H1 (cell line): ENCODE measurements at places on chromosomes 5 and 9.

- no peak for DNase-seq
These were observed 26.3 kb upstream of the GALNT10 start for GRCh38 chr5:154164249-154164581.

DNA sequence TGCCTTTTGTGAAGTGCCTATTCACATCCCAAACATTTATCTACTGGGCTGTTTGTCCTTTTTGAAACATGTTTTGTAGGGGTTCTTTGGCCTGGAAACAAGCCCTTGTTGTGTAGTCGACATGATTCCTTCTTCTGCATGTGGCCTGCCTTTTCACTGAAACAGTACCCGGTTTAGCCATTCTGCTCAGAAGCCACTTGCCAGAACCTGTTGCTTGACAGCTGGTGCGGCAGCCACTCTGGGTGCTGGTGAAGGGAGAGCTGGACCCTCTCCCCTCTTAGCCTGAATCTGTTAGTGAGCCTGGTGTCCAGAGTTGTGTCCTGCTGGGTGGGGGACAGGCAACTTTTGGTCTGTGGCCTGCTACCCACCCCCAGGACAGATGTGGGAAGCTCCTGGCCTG lies 128.8 kb upstream of the CACNA1B start:
- no peak for DNase-seq

DNA sequence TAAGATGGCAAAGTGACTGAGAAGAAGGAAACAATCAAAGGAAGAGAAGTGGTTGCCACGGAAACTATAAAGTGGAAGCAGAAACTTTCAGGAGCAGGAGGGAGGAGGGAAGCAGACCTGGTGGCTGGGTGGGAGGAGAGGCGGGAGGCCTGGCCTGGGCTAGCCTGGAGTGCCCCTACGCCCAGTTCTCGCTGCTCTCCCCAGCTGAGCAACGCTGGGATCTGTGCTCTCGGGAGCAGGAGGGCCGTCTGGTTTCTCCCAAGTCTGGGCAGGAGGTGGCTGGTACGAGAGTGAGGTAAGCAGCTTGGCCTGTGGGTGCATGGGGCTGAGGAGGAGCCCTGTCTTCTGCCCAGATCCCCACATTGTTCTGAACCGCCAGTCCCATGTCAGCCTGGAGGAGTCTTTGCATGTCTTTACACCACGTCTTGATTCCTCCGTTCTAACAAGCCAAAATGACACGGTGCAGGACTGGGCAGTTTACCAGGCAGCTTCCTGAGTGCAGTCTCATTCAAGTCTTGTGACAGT lies 15.0 kb upstream of the DAB2IP start:
- no peak for DNase-seq

- no peak for DNase-seq
These were observed 21.0 kb upstream of the C9orf40 start for GRCh38 chr9:74973714-74974113.

GRCh38 chr5:61423487-61424145 lies 91.6 kb downstream of the ZSWIM6 start:
- DNase-seq: no peak

DNA sequence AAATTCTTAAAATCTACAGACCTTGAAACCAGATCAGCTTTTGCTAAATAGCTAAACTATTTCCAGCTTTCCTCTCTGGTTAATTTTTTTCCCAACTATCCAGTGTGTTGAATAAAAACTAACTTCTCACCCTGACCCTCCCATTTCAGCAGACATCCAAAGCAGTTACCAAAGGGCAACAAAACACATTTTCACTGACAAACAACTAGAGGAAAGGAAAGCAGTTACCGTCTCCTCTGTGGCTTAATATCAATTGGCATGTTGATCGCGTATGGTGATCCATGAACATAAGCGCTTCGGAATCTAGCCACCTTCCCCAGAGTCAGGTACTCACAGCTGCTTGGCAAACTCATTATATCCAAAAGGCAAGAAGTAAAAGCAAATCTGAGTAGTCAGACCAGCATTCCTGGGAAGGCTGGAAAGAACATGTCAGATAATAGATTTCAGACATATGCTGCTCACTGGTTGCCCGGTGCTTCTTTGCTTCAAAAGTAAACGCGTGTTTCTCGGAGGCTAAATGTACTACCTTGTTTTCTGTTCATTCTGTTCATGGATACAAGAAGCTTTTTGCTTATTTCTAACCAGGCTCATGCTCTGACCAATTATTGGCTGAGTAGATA lies 463.4 kb downstream of the PDE4D start:
- no peak for DNase-seq

DNA sequence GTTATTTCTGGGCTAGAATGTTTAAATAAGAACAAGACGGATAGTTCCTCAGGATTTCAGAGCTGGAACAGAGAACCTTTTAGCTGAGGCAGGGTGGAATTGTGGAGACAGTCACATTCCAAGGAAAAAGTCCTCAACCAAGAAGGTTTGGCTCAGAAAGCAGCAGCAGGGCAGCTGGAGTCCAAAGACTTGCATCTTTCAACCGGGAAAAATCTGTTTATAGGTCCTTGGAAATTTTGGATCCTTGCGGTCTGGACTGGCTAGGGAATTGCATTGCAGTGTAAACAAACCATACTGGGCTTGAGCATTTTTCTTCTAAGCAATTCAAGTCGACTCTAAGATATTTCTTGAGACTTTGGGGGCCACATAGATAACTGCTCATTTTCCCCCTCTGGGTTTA lies 40.8 kb upstream of the HMHB1 start:
- DNase-seq: no peak

GRCh38 chr5:177339107-177339638 lies 12.3 kb downstream of the LMAN2 start:
- DNase-seq: no peak

DNA sequence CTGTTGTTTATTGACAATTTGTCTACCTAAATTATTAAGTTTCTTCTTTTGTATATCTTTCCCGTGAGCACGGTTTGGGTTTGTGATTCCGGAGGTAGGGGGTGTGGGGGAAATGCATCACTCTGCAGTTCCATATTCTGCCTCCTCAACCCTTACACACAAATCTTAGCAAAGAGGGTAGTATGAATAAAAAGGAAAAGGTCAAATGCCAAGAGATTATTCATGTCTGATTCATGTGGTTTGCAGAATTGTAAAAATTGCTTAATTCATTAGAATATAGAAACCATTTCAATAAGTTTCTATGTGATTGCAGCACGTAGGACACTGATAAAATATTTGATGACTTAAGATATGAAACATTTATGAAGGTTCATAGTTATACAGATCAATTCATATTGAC lies 601.9 kb downstream of the SEMA5A start:
- DNase-seq: no peak

- no peak for DNase-seq
These were observed 67.4 kb downstream of the FBN2 start for GRCh38 chr5:128470663-128471062.

DNA sequence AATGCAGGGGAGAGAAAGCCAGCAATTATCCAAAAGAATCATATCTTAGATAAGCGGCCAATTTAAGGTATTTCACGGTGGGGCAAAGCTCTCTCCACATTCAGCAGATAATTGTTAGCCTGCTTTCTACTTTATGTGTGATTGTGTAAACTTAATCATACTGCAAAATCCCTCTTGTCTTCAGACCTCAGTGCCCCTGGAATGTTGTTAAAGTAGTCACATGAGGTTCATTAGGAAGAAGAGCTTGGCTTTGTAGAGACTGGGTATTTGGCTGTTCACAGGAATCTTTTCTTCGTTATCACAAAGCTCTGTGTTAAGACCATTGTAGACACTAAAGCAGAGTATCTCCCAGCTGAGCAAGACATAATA lies 127.0 kb downstream of the RFK start:
- DNase-seq: no peak

DNA sequence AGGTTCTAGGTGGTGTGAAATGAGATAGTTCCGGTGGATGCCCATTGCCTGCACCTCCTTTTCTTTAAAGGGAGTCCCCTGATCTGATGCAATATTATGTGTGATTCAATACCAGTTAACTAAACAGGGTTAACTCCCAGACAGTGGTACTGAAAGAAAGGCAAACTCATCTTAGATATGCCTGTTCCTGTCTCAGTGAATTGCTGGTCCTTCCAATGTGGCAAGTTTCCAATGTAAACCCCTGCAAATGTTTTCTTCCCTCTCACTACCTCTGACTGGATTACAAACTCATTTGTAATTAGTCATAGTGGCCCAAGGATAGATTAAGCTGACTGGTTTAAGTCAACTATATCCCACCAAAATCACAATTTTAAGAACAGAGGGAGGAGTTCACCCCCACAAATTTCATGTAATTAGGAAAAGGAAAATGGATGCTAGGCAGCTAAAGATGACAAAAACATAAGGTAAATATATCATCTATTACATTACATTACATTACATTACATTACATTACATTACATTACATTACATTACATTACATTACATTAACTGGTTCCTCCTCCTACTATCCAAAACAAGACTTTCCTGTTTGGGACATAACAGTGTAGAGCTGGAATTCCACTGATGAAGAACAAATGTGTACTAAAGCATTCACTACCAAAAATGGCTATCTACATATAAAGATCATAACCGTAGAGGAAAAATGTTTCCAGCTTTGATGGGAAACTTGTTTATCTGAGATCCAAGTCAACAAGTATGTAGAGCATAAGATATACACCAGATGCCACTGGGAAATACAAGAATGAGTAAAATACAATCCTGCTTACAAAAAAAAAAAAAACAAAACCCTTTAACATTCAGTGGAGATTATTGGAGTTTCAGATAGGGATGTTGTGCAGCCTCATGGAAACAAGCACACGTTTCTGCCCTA lies 121.5 kb upstream of the SNX2 start:
- no peak for DNase-seq

DNA sequence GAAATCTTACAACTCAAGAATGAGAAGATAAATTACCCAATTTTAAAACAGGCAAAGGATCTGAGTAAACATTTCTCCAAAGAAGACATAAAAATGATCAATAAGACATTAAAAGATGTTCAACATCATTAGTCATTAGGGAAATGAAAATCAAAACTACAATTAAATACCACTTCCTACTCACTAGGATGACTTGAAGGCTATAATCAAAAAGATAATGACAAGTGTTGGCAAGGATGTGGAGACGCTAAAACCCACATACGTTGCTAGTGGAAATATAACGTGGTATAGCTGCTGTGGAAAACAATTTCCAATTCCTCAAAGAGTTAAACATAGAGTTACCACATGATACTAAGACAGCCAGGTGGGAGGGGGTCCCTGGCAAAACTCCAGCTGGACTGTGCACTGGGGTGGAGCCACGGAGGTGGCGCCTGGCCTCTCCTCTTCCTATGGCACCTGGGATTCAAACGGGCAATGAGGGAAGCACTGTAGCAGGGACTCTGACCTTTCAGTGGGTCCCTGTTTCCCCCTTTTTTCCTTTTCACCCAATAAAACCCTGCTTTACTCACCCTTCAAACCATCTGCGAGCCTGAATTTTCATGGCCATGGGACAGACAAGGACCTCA lies 5.9 kb downstream of the ARSB start:
- DNase-seq: no peak

- no peak for DNase-seq
These were observed 90.1 kb upstream of the FAM169A start for GRCh38 chr5:74956278-74956677.

- DNase-seq: no peak
These were observed 205.0 kb upstream of the IER5L start for GRCh38 chr9:129383019-129383560.

DNA sequence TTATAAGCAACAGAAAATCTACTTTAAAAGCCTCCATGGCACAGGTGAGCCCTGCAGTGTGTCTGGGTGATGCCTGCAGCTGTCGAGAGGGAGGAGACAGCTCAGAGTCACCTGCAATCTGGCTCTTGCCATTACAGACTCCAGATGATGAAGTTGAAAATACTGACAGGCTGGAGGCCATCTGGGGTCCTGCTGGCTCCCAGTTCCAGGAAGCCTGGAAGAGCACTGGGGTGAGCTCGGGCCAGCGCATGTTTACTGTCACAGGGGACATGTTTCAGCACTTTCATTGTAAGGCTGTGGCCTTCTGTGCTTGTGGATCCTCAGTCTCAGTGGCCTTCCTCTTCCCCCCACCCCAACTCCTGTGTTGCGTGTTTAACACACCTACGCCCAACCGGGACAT lies 28.4 kb downstream of the CEL start:
- DNase-seq: no peak

DNA sequence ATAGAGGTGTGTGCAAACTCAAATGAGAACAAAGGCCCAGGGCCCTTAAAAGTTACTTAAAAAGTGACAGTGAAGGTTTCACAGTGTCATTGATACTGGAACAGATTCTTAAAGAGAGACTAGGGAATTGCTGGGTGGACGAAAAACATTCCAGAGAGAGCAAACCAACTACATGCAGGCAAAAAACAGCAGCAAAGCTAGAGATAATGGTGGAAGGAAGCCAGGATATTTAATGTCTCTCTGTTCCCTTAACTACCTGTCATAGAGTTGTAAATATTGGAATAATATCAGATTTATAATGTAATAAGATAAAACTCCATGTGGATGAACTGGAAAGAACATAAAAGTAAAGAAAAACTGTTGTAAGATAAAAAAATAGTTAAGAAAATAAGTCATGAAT lies 508.6 kb downstream of the TAF11L14 start:
- DNase-seq: no peak

DNA sequence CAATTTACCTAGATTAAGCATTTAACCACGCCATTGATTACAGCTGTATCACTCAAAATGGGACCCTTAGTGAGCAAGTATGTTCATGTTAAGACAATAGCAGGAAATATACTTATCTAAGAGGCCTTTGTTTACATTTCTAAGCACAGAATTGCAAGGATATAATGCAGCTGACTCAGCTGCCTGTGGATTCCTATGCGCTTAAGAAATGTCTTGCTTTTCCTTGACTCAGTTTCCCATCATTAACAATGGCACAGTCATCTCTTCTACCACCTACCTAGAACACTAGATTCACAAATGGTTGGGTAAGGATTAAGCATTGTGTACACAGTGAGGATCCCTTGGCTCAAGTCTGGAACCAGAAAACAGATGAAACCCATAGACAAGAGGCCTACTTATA lies 163.8 kb downstream of the TSSK1B start:
- no peak for DNase-seq

GRCh38 chr5:37696190-37697021 lies 143.4 kb downstream of the GDNF start:
- no peak for DNase-seq

GRCh38 chr9:92608909-92609445 lies 61.0 kb downstream of the IPPK start:
- no peak for DNase-seq

DNA sequence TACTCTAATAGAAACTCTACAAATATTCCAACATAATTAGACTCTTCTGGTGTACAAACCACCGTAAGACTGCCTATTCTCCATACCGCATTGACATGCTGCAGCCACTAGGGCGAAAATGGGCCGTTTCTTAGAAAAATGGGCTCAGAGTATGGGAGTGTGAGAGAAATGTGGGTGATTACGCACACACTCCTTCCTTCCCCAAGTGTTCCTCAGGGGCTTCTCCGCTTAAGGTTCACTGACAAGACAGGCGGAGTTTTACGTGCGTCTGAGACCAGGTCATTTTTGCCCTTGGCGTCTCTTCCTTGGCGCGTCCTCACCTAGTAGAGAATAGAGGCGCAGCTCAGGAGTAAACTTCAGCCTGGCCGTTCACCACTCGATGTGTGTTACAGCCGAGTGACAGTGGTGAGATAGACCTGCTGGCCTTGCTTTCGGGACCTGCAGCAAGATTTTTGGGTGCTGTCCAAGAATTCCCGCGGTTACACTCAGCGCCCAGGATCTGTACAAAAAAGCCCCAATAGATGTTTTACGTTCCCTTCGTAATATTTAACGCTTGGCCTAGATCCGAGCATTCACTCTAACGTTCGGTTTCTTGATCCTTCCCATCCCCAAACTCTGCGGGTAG lies 1.8 kb upstream of the NTRK2 start:
- peak; percentile 54 for DNase-seq

- DNase-seq: no peak
These were observed 425.6 kb upstream of the PTPRD start for GRCh38 chr9:11038366-11038765.
